ENCODE measurements at places on chromosomes 5 and 9. TPM values are rescaled to one million over a fixed set of nuclear protein-coding genes. Genes with fewer than 3 reads are reported as not detected.

DNA sequence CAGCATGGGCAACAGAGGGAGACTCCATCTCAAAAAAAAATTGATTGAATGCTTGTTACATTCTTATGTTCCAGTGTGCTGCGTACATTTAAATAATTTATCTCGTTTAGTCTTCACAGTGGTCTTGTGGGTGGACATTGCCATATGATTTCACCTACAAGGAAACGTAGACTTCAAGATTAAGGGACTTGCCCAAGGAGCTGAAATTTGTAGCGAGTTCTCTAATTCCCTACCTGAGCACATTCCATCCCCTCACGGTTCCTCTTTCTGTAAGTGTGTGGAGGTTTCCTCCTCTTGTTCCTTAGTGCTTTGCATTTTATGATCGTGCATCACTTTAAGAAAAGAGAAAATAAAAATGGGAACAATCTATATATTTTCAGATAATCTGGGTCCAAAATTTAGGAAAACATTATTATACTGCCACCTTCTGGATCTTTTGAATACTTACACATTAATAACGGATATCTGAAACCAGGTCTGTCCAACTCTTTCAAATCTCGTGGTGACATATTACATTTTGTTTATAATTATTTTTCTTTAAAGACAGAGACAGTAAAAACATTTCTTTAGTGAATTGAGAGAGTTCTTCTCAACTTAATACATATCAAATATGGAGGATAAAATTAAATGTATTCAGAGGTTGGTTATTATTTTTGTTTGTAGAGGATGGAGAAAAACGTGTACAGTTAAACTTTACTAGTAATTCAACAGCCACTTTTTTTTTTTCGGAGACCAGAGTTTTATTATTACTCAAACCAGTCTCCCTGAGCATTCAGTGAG, 29.9 kb upstream of the C7 start:
- no peaks in the 10 kb centered on the region for H3K27me3 ChIP-seq
- no peaks in the 10 kb centered on the region for H3K36me3 ChIP-seq
- DNase-seq = no peak
- no peak overlapping the region for H3K27ac ChIP-seq
- no peaks in the 10 kb centered on the region for H3K4me1 ChIP-seq

The GRM6 gene
- not detected for total RNA-seq

DNA sequence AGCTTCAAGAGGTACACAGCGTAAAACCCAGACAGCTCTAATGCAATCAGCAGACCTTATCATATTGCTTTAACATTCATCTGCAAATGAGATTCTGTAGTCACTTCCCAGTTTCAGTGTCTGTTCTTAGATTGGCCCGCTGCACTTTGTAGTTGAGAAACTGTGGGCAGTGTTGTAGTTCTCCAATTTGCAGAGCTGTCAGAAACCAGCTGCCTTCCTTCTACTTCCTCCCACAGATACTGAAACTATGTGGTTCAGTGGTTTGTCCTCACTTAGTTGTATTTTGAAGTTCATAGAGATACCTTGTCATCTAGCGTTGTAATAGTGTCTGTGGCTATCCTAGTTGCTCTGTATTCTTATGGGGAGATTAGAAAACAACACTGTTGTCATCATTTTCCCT, 39.6 kb upstream of the TRIM36 start:
- H3K27me3 ChIP-seq = no peaks in the 10 kb centered on the region
- H3K27ac ChIP-seq = peak overlapping the region; percentile 59
- H3K4me3 ChIP-seq = no peak overlapping the region
- peaks cover 13% of the 10 kb centered on the region for H3K36me3 ChIP-seq
- H3K4me1 ChIP-seq = no peaks in the 10 kb centered on the region

The MCC gene
- total RNA-seq = 1.8 TPM

DNA sequence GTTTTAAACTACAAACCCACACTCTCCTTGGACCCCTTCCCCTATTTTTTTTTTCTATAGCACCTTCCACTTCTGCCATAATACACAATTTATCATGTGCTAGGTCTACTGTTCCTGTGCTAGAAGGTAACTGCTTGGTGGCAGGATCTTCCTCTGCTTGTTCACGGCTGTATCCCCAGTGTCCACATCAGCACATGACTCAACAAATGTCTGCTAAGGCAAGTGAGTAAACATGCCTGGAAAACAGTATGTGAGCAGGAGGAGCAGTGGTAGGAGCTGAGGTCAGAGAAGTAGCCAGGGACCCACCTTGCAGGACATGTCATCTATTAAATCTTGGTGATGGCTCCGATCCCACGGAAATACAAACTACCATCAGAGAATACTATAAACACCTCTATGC, 79.4 kb downstream of the AUH start:
- no peaks in the 10 kb centered on the region for H3K36me3 ChIP-seq
- no peak overlapping the region for H3K4me3 ChIP-seq
- H3K27ac ChIP-seq = no peak overlapping the region
- H3K4me1 ChIP-seq = no peaks in the 10 kb centered on the region
- H3K27me3 ChIP-seq = no peaks in the 10 kb centered on the region
- DNase-seq = no peak

DNA sequence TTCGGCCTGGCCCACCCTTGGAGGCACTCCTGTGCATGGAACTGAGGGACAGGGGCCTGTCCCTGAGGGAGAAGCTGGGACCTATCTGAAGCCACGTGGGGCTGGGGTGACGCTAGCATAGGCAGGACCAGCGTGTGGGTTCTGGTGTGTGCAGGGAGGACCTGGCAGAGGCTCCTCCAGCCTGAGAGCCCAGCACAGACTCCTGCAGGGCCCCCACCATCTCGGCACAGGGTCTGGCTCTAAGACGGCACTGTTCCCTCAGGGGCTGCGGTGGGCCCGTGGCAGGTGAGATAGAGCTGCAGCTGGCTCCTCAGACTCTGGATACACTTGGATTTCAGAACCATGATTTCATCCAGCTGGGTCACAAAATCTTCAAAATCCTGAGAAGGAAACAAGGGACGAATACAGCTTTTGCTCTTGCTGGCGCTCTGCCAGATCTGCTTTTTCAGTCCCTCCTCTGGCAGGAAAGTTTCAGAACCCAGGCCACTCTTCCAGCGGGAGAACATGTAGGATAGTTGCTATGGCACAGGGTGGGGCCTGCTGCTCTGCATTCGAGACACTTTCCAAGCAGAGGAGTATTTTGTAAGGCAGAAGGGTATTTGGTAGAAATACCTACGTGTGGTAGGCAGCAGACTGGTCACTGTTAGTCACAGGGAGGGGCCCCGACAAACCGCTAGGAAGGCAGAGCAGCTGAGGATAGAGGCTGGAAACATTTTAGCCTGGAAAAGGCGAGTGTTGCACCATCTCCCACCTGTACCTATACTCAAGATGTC, 74.7 kb downstream of the KIF24 start:
- no peaks in the 10 kb centered on the region for H3K27me3 ChIP-seq
- peaks cover 6% of the 10 kb centered on the region for H3K4me1 ChIP-seq
- H3K36me3 ChIP-seq = peaks cover 27% of the 10 kb centered on the region
- H3K27ac ChIP-seq = no peak overlapping the region
- DNase-seq = no peak

Measured in natural killer cell (primary cell).